ENCODE measurements at places on chromosomes 3 and 15.

DNA sequence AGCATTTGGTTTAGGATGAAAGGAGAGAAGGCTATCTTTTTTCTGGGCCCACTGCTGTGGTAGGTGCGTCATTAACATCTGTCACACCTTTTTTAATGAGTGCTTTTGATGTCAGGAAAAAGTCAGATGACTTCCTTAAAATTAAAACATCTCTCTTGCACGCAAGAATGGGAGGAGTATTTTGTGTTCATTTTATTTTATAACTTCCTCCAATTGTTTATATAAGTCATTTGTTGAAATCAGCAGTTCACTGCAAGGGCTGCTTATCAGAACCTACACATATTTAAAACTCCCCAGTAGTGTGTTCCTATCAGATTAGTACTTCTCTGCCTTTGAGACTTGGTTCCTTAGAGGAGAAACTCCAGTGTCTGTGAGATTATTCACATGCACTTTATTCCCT lies 143.8 kb downstream of the NEO1 start:
- DNase-seq, result no peak

DNA sequence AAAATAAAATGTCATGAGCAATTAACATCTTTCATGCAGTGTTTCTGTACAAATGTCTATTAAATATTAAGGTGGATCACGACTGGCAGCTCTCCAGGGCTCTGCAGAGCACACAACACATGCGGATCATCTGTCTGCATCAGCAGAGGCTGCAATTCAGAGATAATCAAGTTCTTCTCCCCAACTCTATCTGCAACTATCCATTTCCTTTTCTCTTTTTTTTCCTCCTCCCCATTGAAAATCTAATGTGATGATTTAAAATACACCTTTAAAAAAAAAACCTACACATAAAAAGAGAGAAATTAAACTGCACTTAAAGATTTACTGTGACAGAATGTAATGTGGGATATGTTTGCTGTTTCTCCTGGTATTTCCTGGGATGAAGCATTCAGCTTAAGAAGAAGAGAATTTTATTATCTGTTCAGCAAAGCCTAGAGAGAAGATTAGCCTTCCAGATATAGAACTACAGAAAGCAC lies 352.6 kb upstream of the CCDC54 start:
- no peak for DNase-seq

GRCh38 chr15:85036716-85037115 lies 55.1 kb downstream of the PDE8A start:
- no peak for DNase-seq

DNA sequence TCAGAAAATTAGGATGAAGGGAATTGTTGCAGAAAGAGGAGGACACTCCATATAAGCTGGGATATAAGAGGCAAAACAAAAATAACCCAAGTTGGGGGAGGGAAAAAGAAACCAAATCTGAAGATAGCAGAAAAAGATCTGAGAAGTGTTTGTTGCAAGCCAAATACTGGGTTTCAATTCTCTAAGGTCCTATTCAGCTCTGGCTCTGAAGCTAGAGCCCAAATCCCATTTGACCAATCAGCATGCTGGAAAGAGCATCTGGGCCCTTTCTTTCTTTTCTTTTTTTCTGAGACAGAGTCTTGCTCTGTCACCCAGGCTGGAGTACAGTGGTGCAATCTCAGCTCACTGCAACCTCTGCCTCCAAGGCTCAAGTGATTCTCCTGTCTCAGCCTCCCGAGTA lies 17.3 kb downstream of the IGDCC3 start:
- no peak for DNase-seq

GRCh38 chr15:46014532-46014931 lies 379.7 kb downstream of the SQOR start:
- no peak for DNase-seq

DNA sequence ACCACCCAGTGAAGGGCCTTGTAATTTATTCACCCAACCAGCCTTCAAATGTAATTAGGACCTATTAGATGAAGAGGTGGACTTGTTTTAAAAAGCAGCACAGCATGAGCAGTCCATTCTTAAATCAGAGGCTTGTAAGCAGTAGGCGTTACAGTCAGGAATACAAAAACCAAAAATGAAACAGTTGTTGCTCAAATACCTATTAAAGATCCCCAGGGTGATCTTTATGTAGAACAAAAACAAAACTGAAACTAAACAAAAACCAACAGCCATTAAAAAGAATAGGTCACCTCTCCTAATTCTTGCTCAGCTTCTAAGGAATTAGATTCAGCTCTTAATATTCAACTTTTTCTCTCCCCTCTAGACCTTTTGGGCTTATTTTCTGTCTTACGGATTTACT lies 104.9 kb upstream of the ST8SIA2 start:
- DNase-seq, result no peak

GRCh38 chr3:45131201-45131600 lies 15.0 kb downstream of the CDCP1 start:
- no peak for DNase-seq

DNA sequence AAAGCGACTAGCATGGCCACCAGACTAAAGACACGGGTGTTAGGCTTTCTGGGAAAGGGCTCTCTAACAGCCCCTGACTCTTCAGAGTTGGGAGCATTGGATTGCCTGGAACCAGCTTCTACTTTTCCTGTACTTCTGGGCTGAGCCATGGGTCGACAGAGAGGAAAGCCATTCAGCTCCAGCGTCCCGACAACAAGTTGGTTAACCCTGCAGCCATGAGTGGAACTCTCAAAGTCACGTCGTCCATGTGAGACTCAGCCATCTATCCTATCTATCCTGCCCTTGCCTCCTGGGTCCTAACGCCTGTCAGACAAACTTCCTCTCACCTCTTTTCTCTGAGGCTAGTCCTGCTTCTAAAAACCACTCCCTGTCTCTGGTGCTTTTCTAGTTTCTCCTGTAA lies 32.6 kb upstream of the TBC1D5 start:
- no peak for DNase-seq

- DNase-seq, result no peak
These were observed 13.1 kb downstream of the MKRN2OS start for GRCh38 chr3:12532182-12532581.

DNA sequence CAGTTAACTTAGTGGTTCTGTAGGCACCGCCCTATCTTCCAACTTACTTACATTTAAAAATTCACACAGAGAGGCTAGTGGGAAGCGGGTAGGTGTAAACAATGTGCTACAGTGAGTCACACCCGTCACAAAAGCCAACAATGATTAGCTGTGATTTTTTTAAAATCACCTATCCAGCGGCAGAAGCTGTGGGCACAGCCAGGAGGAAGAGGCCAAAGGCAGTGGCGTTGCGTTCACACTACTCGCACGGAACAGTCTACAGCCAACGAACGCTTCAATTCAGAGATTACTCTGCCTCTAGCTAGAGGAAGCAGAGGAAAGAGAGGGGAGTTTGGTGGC lies 2.5 kb upstream of the NLGN1 start:
- DNase-seq, result no peak

GRCh38 chr3:45772341-45773035 lies 23.8 kb downstream of the SLC6A20 start:
- no peak for DNase-seq

DNA sequence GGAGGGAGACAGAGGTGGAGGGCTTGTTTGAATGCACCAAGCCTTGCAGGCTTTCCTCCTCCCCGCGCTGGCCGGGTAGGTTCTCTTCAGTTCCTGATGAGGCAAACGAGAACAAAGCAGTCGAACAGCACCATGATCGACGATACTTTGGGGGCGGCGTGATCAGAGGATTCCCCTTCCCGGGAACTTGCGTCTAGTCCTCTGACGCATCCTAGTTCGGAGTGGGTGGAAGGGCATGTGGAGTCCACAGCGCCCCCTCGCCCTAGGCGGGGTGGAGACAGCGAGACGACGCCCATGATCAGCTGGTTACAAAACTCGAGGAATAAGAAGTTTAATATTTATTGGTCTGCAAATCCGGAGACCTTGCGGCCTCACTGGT lies 452 bp upstream of the SV2B start:
- peak; percentile 8 for DNase-seq

DNA sequence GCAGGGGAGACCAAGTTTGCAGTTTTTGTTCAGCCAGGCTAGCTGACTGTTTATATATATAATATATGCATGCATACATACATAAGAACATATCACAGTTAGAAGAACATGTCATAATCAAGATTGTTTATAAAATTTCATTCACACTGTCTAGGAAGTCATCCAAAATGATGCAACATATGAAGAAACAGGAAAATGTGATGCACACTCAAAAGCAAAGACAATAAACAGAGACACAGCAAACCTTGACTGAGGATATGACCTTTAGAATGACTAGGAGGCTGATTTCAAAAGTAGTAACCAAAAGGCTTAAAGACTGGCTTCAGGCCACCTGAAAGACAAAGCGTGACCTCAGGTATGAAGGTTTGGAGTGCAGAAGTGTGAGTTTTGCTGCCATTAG lies 166.2 kb upstream of the NDN start:
- no peak for DNase-seq

DNA sequence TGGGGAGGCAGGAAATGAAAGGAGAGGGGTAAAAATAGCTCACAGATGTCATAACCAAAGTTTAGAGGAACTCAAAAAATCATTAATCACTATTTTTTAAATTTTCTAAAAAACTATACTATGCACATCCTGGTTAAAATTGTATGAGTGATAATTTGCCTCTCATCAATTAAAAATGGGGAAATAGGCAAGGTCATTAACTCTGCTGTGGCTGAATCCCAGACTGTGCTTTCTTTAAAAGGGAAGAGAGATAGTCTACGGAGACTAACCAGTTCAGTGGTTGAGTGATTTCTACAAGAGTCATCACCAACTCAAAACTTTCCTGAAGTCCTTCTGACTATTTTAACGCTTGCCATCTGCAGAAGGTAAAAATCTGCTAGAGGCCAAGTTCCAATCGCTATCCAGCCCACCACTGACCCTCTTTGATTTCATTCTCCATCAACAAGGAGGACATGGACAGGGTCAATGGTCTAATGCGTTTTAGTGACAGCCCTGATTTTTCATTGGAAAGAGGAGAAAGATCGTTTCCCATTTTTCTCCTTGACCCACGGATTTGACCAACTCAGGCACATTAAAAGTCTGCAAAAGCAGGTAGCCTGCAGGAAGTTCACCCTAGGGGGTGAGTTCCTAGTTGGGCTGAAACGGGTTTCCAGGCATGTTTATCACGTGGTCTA lies 850 bp downstream of the SUCLG2 start:
- no peak for DNase-seq

DNA sequence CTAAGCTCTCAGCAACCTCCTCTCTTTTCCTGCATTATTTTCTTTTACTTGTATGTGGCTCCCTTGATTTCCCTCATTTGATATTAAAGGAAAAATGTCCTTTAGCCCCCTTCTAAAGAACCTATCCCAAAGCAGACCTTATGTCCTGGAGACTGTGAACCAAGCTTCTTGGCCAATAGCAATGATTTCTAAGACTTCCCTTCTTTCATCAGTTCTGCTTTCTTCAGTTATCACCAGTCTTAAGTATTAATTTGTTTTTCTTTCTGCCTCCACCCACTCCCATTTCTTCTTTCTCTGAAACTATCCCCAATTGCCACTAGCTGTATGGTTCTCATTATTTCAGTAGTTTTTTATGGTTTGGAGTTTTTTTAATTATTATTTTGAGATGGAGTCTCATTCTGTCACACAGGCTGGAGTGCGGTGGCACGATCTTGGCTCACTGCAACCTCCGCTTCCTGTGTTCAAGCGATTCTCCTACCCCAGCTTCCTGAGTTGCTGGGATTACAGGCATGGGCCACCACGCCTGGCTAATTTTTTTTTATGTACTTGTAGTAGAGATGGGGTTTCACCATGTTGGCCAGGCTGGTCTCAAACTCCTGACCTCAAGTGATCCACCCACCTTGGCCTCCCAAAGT lies 12.1 kb downstream of the TMOD3 start:
- no peak for DNase-seq

- no peak for DNase-seq
These were observed 1700.3 kb downstream of the OTOL1 start for GRCh38 chr3:163196815-163197374.

GRCh38 chr3:114365909-114366308 lies 72.1 kb downstream of the TIGIT start:
- no peak for DNase-seq

DNA sequence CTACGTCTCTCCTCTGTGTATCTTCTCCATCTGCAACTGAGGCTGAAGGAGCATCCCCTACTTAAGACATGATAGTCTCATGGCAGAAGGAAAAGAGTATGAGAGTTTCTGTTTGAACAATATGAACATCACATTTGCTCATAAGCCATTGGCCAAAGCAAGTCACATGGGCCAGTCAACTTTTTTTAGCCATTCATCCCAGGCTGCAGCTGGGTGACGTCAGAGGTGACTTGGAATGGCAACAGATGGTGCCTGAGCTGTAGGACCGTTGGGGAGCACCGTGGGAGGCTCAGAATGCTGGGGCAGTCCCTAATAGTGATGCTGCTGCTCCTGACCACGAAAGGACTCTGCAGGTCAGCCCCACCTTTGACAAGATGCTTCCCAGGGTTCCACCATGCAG lies 58.7 kb downstream of the CRTC3 start:
- DNase-seq, result no peak

DNA sequence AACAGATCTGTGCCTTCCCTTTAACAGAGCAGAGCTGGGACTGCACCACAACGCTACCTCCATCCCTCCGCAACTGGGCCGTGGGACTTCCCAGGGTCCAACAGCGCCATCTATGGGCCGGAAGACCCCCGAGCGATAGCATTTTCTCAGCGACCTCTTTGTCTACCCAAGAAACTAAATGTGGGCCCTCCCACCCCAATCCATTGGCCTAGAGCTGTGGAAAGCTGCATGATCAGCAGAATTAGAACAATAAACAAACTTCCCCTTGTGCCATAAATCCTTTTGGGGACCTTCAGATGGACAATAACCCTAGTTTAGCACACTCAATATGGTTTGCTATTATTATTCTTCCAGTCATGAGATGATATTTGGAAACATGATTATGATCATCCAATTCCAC lies 74.8 kb upstream of the NTRK3 start:
- DNase-seq, result peak; percentile 16

- DNase-seq, result no peak
These were observed 131.4 kb downstream of the TMCO5A start for GRCh38 chr15:38065721-38066345.

DNA sequence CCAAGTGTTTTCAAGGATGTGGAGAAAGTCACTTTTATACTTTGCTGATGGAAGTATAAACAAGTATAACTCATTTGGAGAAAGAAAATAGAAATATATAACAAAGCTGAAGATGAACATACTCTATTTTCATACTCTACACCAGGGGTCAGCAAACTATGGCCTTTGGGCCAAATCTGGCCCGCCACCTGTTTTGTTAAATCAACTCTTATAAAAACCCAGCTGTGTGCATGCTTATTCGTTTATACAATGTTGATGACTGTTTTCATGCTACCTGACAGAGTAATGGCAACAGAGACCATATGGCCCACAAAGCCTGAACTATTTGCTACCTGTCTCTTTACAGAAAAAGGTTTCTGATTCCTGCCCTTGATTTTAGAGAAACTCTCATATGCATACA lies 124.0 kb downstream of the NR1D2 start:
- DNase-seq, result no peak

- DNase-seq, result no peak
These were observed 11.8 kb upstream of the FBXO22 start for GRCh38 chr15:75891895-75892294.

GRCh38 chr3:17678116-17678741 lies 64.2 kb downstream of the TBC1D5 start:
- DNase-seq, result no peak

- DNase-seq, result no peak
These were observed 790 bp upstream of the SRGAP3 start for GRCh38 chr3:9250236-9250635.

Data from stimulated activated CD8-positive, alpha-beta memory T cell treated with anti-CD3 and anti-CD28 coated beads, Interleukin-7, amount 100 ng/mL, for 24 hours (primary cell).